ENCODE measurements at places on chromosomes 1 and 21.

- no peak for DNase-seq
Measured at GRCh38 chr1:203526130-203526529, 32.2 kb downstream of the OPTC start.

- DNase-seq = no peak
Measured at GRCh38 chr1:82795508-82796149, 994.9 kb downstream of the ADGRL2 start.

DNA sequence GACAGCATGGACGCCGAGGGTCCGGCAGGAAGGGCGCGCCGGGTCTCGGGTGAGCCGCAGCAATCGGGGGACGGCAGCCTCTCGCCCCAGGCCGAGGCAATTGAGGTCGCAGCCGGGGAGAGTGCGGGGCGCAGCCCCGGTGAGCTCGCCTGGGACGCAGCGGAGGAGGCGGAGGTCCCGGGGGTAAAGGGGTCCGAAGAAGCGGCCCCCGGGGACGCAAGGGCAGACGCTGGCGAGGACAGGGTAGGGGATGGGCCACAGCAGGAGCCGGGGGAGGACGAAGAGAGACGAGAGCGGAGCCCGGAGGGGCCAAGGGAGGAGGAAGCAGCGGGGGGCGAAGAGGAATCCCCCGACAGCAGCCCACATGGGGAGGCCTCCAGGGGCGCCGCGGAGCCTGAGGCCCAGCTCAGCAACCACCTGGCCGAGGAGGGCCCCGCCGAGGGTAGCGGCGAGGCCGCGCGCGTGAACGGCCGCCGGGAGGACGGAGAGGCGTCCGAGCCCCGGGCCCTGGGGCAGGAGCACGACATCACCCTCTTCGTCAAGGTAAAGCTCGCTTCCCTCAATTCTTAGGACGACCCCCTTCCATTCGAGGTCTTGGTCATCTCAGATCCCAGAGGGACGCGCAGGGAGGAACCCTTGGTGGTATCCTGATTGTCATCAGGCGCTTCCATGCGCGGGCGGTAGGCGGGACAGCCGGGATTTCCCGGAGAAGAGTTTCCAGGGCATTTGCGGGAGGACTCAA lies 1.6 kb downstream of the CLIC6 start:
- DNase-seq = peak; percentile 55

DNA sequence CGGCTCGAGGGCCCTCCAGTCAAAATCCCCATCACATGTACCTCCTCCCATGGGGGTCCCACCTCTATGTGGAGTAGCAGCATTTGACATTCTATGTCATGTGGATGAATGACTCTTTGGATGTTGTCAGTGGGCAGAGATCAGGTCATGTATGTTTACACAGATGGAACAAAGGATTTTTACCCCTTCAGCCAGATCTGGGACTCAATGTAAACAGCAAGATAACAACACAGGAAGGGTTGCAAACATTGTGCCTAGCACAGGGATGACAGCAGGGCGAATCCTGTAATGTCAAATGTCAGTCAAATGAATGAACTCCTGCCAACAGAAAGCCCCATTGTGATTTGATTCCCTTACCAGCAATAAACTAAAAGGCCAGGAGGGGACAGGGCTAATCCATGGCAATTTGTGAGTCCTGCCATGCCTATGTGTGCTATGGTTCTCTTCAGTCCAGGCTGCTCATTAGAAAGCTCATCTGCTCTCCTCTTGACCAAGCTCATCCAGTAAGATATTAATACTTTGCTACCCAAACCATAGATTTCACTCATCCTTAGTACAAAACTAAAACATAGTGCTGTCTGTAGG lies 60.3 kb downstream of the PGBD5 start:
- no peak for DNase-seq

DNA sequence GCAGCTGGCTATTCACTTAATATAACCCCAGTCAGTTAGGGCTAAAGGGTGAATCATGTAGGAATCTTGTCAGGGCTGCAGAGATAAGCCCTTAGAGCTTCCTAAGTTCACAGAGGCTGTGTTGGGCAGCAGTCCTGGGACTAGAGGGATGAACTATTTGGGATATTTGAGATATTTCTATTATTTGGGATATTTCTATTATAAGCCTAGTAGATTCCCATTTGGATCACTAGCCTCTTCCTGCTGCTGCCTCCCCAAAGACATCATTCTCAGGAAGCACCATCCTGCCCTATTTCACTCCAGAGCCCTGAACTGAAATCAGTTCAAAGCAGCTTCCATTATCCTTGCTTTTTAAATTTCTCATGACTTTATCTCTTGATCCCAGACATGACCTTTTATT lies 501.3 kb downstream of the NUF2 start:
- no peak for DNase-seq
